ENCODE measurements at places on chromosomes 3 and 15. TPM values are rescaled to one million over a fixed set of nuclear protein-coding genes. Genes with fewer than 3 reads are reported as not detected.

DNA sequence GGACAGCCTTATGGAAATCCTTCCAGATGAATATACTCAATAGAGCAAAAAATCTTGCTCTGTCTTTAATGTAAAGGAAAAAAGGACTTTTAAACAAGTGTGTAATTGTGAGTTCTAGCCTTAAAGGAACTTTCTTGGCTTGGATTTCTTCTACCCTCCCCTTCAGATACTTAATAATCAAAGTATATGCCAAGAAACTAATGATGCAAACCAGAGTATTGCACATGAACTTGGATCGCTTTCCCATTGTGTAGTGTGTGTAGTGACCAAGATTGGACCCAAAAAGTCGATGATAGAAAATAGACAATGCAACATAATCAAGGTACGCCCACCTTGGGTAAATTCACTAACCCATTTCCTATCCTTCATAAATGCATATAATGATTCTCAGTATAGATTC, 123.8 kb downstream of the TIGIT start:
- DNase-seq, result no peak

- no peak for DNase-seq
Observed at GRCh38 chr15:91861223-91861622, 7.7 kb downstream of the SLCO3A1 start.

- DNase-seq, result peak; percentile 58
Observed at GRCh38 chr3:150765949-150766720, 3.2 kb upstream of the SIAH2 start.

DNA sequence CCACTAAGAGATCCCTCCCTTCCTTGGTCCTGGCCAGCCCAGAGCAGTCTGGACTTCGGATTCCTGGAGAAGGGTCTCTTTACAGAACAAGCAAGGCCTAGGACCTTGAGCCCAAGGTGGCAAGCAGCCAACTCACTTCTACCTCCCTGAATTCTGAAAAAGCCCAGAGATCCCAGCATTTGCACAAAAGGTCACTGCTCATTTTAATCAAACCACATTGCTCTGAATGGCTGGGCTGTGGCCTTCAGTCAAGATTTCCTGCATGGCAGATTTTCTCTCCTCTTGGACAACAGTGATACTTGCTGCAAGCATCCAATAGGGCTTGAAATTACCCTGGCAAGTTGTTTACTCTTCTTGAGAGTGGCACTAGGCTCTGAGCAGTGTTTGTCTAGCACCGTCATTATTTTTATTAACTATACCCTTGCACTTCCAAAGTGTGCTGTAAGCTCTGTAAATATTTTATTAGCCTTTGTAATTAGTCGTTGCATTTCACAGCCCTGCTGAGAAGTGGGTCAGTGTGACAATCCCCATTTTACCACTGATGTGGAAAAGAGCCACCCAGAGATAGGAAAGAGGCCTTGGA, 274.7 kb upstream of the CTNNB1 start:
- DNase-seq, result no peak

GRCh38 chr15:28930011-28930410, 44.2 kb downstream of the APBA2 start:
- no peak for DNase-seq

GRCh38 chr3:114111060-114111770, 54.7 kb downstream of the QTRT2 start:
- DNase-seq, result no peak

DNA sequence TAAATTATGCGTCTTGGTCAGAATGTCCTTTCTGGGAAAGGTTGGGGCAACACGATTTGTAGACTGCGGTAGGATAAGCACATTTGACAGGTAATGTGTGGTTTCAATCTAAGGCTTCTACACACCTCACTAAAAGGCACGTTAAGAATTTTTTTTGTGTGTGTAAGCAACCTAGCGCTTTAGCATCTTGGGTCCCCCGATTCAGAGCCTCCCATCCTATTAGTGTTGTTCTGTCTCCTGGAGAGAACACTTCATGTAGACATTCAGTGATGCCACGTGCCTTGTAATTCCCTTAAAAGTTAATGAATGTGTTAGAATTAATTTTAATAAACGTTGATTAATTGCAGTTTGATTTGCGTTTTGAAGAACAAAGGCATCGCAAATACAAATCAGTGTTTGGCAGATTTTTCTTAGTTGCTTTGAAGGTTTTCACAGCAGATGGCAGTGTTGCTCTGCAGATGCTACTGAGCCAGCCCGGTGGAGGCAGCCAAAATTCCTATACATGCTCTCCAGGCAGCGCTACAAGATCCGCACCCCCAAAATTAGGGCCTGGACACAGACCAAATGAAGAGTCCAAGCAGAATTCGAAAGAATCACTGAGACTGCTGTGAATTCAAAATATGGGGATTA, 63.5 kb downstream of the OTOL1 start:
- peak; percentile 80 for DNase-seq

- DNase-seq, result peak; percentile 52
Observed at GRCh38 chr3:179544981-179545645, 17.6 kb upstream of the ACTL6A start.

- no peak for DNase-seq
Observed at GRCh38 chr3:175988401-175988800, 1129.3 kb downstream of the NAALADL2 start.

DNA sequence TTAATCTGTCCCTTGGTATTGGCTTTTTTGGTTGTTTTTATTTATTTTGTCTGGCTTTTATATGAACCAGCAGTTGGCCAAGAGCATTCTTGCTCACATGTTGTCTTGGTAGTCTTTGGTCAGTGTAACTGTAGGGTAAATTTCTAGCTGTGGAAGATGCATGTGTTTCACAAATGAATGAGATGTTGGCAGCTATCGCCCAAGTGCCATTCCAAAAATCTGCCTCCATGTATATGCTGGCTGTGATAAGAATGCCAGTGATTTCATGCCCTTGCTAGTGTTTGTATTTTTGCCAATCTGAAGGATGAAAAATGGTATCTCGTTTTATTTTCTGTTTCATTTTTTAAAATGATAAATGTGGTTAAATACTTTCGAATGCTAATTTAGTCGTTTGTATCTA, 50.1 kb downstream of the TLNRD1 start:
- no peak for DNase-seq

DNA sequence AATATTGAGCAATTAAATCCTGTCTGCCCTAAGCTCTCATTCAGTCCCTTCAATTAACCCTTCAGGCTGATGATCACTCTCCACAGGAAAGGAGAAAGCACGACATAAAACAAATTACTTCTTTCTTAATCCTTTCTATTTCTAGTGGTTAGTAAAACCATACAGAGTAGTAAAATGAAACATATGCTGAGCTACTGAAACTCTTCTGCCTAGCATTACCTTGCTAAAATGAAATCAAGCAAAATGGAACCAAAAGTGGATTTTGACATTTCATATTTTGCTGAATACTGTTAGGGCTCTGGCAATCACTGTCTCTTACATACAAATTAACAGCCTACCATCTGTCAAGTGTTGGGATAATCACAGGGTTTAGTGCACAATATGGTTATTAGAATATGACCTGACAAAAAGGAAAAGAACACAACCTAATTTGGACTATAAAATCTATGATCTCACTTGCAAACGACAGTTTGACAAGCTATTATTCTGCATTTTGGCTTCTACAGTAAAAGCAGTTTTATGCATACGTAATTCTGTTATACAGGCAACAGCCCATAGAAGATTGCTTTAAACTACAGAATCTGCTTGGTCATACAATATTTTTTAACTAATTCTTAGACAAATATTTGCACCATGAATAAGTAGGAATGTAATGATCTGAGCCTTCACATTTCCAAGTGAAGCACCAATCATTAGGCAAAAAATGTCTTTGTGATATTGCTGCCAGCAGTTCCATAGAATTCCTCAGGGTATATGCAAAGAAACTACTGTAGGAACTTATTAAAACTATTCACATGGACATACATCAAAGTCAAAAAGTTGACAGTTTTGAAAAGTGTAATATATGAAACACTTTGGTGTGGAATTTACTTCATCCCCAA, 105.0 kb downstream of the FHIT start:
- DNase-seq, result no peak

DNA sequence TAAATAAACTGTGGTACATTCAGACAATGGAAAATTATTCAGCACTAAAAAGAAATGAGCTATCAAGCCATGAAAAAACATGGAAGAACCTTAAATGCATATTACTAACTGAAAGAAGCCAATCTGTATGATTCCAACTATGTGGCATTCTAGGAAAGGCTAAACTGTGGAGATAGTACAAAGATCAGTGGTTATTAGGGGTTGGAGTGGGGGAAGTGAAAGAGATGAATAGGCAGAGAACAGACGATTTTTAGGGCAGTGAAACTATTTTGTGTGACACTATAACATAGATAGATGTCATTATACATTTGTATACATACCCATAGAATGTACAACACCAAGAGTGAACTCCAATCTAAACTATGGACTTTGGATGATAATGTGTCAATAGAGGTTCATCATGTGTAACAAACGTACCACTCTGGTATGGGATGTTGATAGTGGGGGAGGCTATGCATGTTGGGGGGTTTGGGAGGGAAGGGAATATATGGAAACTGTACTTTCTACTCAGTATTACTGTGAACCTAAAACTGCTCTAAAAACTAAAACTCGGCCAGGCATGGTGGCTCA, 29.0 kb downstream of the RAB27A start:
- DNase-seq, result no peak

DNA sequence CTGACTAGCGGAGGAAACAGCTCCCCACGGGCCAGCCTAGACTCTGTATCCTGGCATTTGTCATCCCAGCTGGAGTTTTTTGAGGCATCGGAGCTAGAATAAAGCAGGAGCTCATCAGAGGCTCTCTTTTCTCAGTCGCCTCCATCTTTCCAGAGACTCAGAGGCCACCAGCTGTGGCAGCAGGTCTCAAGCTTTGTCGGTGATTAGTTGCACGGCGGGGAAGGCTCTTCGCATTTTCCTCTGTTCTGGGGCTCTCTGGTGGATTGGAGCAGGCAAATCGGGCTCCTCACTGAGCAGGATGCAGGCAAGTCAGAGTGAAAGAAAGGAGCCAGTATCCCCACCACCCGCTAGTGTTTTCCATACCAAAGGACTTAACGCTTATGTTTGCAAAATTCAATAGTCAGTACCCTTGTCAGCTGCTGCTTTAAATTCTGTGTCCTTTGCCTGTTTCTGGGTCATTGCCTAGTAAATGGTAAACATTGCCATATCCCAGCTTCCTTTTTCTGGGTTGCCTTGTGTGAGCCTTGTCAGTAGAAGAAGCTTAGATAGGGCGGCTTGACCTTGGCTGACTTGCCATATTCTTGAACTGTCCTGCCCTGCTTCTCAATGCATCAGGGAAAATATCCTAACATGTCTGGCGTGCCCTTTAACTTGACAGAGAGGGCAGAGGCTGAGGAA, 127.1 kb downstream of the PTPRG start:
- no peak for DNase-seq

- DNase-seq, result peak; percentile 71
Observed at GRCh38 chr3:169581633-169582032, 81.9 kb downstream of the MECOM start.

DNA sequence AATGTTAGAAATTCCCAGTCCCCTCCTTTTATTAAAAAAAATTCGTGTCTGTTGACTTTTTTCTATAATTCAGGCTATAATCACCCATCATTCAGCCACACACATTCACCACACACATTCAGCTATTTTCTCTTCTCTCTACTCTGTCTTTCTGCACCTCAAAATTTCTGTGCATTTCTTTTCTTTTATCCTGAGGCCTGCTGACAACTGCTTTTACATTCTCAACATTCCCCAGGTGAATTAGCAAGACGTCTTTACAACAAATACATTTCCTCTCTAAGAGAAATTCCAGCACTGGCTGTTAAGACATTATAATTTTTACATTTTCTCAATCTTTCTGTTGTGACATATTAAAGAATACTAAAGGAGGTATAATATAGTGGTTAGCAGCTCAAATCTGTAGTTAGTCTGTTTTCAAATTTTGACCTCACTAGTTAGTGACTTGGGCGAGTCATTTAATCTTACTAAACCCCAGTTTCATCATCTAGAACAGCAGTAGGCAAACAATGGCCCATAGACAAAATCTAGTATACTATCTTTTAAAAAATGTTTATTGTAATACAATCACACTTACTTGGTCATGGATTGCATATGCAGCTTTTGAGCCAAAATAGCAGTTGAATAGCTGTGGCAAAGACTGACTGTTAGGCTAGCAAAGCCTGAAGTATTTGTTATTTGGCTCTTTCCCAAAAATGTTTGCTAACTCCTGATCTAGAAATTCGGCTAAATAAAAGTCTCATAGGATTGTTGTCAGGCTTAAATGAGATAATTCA, 350.7 kb downstream of the NSUN3 start:
- DNase-seq, result peak; percentile 79

DNA sequence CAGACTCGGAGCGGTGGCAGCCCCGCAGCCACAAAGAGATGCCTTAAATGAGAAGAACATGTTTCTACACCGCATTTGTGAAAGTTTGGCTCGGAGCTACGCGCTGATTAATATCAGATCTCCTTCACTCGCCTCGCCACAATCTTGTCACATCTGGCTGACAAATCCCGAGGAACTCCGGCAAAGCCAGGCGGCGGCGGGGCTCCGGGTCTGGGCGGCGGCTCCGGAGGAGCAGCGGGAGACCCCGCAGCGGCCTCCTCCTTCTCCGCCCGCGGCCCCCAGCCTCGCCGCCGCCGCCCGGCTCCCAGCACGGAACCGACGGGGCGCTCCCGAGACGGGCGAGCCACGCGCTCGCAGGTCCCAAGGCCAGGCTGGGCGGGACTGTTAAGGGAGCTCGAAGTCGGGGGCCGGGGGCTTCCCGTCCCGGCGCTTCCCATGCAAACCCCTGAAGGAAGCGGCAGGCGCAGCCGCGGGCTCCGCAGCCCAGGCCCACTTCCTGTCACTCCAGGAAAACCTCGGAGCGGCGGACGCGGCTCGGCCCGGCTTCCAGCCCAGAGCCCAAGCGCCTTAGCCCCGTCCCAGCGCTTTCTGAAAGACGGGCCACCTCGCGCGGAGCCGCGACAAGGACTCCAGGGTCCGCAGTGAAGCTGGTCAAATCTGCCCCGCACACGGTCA, 1.2 kb downstream of the BNC1 start:
- peak; percentile 22 for DNase-seq

- DNase-seq, result no peak
Observed at GRCh38 chr3:181872887-181873286, 161.2 kb downstream of the SOX2 start.

DNA sequence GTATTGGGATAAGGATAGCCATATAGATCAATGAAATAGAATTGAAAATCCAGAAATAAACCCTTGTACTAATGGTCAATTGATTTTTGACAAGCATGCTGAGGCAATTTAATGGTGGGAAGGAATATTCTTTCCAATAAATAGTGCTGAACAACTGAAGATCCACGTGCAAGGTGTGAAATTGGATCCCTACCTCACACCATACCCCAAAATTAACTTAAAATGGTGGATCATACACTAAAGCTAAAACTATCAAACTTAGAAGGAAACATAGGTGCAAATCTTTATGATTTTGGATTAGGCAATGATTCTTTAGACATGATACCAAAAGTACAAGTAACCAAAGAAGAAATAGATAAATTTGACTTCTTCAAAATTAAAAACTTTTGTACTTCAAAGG, 22.1 kb upstream of the SYNM start:
- DNase-seq, result no peak

- DNase-seq, result no peak
Observed at GRCh38 chr3:179432451-179432850, 18.8 kb downstream of the GNB4 start.

GRCh38 chr15:23760024-23760423, 72.9 kb upstream of the NDN start:
- DNase-seq, result no peak

Gene RBMS3
- 5.4 TPM for total RNA-seq

Gene CPNE4
- total RNA-seq, result not detected

Gene FBN1
- 7.4 TPM for total RNA-seq

Gene OCA2
- not detected for total RNA-seq

Gene TUSC7
- not detected for total RNA-seq

Gene CCRL2
- total RNA-seq, result 6.0 TPM

Gene RTP4
- 0.11 TPM for total RNA-seq

Gene DNAJB8
- not detected for total RNA-seq
